ENCODE measurements at places on chromosomes 12 and 14.
A peak's percentile ranks its signal among the peaks of the same experiment; 100 is the strongest.

DNA sequence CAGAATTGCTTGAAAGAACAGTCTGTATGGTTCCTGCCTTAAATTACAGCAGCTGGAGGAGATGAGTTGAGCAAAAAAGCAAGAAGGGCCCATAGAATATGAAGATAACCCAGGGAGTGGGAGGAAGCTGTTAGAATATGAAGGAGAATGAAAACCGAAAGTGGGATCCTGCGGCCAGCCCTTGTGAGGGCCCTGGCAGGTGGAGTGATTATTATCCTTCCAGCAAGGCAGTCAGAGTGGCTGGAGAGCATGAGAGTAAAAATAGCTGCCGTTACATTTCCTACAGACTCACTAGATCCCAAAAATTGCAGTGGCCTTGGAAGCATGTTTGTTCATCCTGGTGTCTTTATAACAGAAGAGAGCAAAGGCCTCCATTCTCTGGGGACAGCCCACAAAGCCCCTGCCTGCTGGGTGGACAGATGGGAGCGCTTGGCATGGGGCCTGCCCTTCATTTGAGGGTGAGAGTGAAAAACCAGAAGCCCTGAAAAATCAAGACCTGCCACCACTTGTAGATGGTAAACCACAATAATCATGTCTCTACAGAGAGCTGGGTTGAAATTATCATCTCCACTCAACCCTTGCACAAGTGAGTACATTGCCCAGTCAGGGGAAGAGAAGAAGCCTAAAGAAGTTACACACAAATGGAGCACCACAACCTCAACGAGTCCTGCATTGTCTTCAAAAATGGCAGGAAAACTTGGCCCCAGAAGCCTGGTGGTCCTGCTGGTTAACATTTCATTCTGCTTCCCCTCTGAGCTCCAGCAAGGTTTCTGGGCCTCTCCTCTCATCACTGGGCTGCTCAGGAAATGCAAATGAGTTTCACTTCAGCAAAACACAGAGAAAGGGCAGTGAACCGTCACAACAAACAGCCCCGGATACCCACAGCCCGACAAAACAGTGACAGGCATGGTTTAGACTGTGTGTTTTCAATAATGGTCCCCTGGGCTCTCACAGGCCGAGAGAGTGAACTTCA is 20.5 kb downstream of the ZDHHC22 start:
- DNase-seq, result no peak

DNA sequence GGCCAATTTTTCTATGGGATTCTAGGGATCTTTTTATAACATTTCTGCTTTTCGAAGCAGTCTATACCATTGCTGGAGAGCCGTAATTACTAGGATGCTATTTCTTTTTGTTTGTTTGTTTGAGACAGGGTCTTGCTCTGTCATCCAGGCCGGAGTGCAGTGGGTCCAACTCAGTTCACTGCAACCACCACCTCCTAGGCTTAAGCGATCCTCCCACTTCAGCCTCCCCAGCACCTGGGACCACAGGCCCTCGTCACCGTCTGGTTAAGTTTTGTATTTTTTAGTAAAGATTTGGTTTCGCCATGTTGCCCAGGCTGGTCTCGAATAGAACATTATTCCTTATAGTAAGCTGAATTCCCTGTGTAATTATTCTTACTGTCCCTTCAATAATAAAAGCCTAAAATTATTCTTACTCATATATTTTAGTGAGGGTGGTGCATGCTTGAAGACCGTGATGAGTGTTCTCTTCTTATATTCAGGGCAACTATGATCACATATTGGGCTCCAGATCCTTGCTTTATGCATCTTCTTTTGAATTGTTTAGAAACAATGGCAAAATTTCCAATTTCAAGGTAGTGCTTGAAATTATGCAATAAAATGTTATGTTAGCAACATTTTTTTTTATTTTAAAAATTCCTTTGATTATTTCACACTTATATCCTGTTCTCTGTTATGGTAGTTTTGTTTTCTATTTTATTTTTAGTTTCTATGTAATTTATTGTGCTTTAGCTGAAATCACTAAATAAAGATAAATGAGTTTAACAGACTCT is 66.2 kb downstream of the CRADD start:
- DNase-seq, result no peak

GRCh38 chr12:112514926-112515642 is 96.3 kb downstream of the PTPN11 start:
- no peak for DNase-seq

DNA sequence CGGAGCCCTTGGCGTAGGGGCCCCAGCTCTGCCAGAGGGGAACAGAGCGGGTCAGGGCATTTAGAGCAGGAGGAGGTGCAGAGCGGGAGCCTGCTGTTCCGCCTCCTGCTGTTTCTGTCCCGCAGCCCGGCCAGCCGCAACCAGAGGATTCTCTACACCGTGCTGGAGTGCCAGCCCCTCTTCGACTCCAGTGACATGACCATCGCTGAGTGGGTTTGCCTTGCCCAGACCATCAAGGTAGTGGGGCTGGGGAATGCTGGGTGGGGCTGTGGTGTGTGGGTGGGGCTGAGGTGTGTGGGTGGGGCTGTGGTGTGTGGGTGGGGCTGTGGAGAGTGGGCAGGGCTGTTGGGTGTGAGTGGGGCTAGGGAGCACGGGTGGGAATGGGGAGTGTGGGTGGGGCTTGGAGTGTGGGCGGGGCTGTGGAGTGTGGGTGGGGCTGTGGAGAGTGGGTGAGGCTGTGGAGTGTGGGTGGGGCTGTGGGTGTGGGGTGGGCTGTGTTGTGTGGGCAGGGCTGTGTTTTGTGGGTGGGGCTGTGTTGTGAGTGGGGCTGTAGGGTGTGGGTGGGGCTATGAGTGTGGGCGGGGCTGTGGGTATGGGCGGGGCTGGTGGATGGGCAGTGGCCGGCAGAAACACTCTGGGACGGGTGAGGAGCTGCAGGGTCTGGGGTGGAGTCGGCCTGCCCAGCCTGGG is 8.0 kb downstream of the ASPG start:
- DNase-seq, result no peak

DNA sequence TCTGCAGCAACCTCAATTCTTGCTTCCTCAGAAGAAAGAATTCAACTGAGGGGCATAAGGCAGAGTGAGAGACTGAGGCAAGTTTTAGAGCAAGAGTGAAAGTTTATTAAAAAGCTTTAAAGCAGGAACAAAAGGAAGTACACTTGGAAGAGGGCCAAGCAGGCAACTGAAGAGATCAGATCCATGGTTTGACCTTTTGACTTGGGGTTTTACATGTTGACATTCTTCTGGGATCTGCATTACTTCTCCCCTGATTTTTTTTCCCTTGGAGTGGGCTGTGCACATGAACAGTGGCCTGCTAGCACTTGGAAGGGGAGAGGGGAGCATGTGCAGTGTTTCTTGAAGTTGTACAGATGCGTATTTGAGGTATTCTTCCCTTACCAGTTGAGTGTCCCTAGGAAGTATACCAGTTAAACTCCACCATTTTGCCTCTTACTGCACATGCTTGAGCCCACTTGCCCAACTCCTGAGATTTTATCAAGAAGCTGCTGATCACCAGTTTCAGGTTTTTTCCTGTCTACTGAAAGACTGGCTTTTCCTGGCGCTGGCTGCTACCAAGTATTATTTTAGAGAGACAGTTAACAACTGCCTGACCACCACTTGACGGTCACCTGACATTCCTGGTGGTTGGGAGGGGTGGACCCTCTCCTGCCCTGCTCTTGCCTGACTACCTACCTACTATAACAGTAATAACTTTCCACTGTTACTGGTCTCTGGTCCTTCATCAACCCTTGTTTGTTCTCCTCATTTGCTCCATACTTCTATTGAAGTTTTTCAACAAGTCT is 26.0 kb upstream of the TMTC2 start:
- no peak for DNase-seq

DNA sequence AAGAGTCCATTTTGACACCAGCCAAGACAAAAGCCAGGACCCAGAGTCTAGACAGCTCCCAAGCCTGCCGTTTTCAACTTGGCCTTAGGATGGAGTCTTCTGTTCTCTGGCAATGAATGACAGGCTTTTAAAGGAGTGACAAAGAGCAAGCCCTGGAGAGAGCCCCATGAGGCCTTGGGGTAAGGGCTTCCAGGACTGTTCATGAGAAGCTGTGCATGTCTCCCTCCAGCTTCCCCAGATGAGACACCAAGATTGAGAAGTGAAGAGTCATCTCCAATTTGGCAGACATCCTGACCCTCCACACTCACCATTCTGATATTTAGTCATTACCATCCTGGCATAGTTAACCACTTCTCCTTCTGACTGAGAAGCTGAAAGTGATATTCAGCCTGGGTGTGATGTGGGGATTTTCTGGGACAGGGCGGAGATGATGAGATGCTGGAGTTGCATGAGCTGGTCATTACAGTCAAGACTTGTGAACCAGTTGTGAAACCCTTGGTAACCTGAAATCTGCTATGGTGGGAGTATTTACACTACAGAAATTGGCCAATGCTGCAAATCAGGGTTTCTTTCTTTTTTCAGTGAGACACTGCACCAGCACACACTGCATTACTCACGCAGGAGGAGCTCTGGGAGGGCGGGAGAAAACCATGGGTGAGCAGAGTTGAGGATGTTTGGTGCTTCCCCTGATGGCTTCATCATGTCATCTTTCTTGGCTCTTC is 77.8 kb downstream of the VCPKMT start:
- DNase-seq, result peak; percentile 36

GRCh38 chr14:64732536-64733120 is 28.4 kb downstream of the PLEKHG3 start:
- no peak for DNase-seq
